Testis (tissue), 5 donors: ENCODE measurements at places on chromosomes 2 and 18. TPM values are rescaled to one million over a fixed set of nuclear protein-coding genes. Genes with fewer than 3 reads are reported as not detected.

GRCh38 chr18:47790036-47790435 lies 140.4 kb downstream of the SMAD2 start:
- H3K27me3 ChIP-seq: no peaks in the 10 kb centered on the region
- no peak overlapping the region for H3K4me3 ChIP-seq
- H3K36me3 ChIP-seq: no peaks in the 10 kb centered on the region
- H3K27ac ChIP-seq: no peak overlapping the region
- DNase-seq: no peak

SCN1A gene
- polyA plus RNA-seq: 0.04 TPM

- no peak overlapping the region for H3K27ac ChIP-seq
- H3K4me3 ChIP-seq: no peak overlapping the region
- H3K27me3 ChIP-seq: no peaks in the 10 kb centered on the region
- no peaks in the 10 kb centered on the region for H3K36me3 ChIP-seq
- no peaks in the 10 kb centered on the region for H3K4me1 ChIP-seq
These were observed 53.9 kb upstream of the EPC2 start for GRCh38 chr2:148590612-148591011.

DNA sequence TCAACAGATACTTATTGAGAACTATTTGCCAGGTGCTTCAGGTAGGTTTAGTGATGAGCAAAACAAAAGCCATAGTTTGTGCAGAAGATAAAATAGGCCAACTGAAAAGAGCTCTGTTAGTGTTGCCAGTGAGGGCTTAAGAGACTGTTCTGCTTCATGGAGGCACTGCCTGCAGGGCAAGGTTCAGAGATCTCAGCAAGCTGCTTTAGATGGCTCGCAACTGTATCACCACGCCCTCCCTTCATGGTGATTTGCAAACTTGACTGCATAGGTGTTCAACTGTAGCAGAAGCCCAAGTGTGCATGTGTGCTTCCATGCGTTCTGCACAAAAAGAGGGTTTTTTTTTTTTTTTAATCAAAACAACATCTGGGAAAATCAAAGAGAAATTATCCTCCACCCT lies 84.5 kb downstream of the RAPH1 start:
- DNase-seq: no peak
- no peak overlapping the region for H3K4me3 ChIP-seq
- H3K27me3 ChIP-seq: no peaks in the 10 kb centered on the region
- H3K27ac ChIP-seq: no peak overlapping the region
